ENCODE measurements at places on chromosomes 16 and 17. TPM values are rescaled to one million over a fixed set of nuclear protein-coding genes. Genes with fewer than 3 reads are reported as not detected.

Gene RHBDL1
- total RNA-seq, result 4.7 TPM

Gene SMARCE1
- total RNA-seq, result 89.9 TPM

Gene KAT7
- total RNA-seq, result 36.7 TPM

Gene FOXJ1
- not detected for total RNA-seq
